HS-5 (cell line): ENCODE measurements at places on chromosomes 16 and 17.

GRCh38 chr17:77291591-77292386 lies 151.0 kb downstream of the SEC14L1 start:
- no peak for DNase-seq

- peak; percentile 35 for DNase-seq
These were observed 69.2 kb downstream of the MAP2K4 start for GRCh38 chr17:12089809-12090384.

GRCh38 chr16:71311553-71312158 lies 22.5 kb upstream of the CMTR2 start:
- DNase-seq = no peak

GRCh38 chr17:28120766-28121165 lies 78.3 kb downstream of the NLK start:
- no peak for DNase-seq

DNA sequence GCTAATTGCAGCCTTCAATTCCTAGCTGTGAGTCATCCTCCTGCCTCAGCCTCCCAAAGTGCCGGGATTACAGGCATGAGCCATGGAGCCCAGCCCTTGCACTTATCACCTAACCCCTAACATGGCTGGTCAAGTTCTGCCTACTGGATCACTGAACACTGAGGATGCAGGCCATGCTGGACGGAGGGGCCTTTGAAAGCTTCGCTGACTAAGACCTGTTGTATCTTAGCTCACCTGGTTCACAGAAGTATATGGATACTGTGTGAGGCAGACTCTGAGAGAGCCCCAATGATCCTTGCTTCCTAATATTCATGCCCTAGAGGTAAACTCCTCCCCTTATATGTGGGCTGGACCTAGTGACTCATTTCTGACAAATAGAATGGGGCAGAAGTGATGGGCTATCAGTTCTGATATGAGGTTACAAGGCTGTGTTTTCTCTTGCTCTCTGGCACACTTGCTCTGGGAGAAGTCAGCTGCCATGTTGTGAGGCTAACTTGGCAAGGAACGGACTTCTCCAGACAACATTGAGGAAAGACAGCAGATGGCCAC lies 11.7 kb upstream of the TMIGD1 start:
- DNase-seq = no peak

DNA sequence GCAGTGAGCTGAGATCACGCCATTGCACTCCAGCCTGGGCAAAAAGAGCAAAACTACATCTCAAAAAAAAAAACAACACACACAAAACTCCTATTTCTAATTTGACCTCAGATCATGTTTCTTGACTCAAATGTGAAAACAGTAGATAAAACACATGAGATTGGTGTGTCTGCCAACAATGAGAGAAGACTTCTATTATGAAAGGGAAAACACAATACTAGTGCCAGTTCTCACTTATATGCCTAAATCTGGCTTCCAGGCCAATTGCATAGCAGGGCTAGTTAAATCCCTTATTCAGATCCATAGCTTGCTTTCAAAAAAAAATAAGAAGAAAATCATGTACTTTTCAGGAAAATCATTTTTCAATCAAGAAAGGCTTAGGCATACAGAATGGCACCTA lies 39.4 kb downstream of the AP1G1 start:
- no peak for DNase-seq

DNA sequence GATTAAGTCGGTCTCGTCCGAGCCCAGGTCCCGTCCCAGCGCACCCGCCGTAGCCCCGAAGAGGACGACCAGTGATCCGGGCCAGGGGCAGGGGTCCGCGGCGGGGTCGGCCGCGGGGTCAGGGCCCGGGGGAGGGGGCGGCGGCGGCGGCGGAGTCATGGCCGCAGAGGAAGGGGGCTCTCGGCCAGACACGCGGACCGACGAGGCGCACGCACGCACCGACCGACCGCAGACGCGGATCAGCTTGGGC lies at the start of gene ESRP2:
Gene ESRP2 (minus strand): TSS at position 241 of the 250 bp plus-strand sequence. CDS start 82 bp downstream, at position 159.
- DNase-seq = no peak

GRCh38 chr16:65884018-65884417 lies 482.5 kb upstream of the CDH5 start:
- DNase-seq = peak; percentile 85

- no peak for DNase-seq
These were observed 12.8 kb downstream of the RAB11FIP4 start for GRCh38 chr17:31404028-31404949.

DNA sequence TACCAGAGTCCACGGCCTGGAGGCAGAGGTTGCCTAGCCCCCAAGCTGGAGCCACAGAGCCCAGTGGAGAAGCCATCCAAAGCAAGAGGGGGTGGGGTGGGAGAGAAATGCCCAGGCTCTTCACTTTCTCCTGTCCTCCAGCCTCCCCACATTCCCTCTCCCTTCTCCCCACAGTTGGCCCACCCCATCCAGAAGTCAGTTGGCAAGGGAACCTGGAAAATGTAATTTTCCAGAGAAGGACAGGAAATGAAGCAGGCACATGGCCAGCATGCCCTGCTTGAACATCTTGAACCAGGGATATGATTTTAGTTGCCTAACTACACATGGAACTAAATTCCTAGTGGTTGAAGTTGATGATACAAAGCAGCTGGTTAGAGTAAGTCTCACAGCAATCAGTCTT lies 73.3 kb upstream of the IRX6 start:
- no peak for DNase-seq

- DNase-seq = no peak
These were observed 1.3 kb downstream of the CNGB1 start for GRCh38 chr16:57969451-57970123.

DNA sequence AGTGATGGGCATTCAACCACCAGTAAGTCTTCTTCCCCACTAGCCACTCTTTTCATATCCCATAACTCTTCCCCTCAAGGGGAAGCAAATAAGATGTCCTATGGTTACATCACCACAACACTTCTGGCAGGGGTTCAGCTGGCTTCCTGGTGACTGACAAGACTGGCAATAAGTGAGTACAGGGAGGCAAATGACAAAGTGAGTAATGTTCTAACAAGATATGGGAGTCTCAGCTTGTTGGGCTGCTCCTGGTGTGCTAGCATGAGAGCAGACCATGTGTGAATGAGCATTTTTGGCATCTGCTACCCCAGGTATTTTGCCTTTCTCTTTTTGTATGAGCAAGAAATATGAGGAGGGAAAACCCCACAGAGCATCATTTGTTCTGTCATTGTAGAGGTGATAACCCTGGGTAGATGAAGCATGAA lies 9.9 kb downstream of the TMIGD1 start:
- no peak for DNase-seq

DNA sequence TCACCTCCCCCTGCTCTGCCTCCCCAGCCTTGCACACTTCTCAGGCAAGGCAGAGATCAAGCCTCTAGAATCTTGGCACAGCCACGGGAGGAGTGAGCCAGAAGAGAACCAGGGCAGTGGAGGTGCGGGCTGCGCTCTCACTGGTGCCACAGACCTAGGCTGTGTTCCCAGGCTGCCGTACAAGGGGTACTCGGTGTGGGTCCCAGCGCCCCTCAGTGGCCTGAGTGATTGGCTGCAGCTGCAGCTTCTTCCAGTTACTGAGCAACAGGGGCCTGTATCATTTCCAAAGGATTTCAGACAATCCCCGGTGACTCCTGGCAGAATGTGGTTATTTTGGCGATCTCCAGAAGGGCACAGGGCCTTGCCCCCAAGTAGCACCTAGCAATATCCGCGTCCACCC lies 1852.1 kb downstream of the TP53TG3F start:
- no peak for DNase-seq

DNA sequence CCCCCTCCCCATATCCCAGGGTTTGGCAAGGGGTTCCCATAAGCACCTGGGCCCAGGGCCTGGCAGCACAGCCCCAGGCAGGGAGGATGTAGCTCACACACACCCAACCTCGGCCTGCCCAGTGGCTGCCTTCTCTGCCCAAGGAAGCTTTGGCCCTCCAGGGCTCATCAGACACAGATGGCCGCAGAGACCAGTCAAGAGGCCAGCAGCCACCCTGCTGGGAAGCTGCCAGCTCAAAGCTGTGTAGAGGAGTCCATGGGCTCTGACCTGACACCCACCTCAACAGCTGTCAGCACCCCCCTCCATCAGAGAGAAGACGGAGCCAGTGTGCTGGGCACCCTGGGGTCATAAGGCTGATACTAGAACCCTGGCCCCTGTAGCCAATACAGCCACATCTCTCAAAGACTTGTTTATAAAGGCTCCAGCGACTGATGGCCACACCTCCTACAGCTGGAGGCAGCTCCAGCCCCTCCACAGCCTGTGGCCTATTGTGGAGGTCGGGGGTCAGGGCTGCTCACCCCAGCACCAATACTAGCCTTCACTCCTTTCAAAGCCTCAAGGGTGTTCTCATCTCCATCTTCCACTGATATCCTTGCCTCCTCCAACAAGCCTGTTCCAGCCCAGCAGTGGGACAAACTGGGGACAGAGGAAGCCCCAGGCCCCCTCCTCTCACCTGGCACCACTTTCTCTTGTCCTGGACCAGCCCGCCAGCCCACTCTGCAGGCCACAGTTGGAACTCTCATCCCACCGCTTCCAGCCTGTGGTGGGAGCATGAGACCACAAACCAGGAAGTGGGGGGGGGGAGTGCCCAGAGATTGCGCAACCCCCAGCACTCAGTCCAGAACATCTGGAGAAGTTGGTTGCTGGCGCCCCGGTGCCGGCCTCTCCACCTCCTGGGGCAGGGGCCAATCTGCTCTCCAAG lies 2.2 kb upstream of the MPG start:
- DNase-seq = no peak

DNA sequence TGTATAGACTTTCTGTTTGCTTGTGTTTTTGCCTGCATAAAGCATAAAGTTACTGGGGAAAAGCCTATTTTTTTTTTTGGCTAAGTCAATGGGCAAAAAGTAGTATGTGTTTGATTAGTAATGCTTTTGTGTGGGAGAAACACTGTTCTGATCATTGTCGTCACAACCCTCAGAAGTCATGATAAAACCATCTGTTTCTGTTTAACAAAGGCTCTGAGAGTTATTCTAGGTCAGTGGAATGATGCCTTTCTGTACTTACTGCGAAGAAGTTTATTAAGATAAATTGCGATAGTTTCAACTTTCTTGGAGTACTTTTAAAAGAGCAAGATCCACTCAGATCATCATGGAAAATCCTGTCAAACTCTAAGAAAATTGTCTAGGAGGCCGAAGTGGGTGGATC lies 80.9 kb downstream of the PRKCA start:
- DNase-seq = peak; percentile 63

DNA sequence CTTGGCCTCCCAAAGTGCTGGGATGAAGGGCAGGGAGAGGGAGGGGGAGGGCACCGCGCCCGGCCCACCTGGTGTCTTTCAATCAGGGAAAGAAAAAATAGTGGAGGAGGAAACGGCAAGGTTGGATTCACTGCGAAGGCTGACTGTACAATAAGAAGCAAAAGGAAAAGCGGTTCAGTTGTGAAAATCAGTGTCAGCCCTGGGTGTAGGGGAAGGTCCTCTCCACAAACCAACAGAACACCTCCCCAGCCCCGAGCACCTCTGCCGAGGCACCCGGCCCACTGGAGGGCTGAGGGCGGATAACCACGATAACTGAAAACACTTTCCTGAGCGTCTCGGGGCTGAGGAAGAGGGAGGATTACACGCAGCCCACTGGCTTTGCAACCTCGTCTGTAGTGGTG lies 1.4 kb upstream of the SPG7 start:
- no peak for DNase-seq

DNA sequence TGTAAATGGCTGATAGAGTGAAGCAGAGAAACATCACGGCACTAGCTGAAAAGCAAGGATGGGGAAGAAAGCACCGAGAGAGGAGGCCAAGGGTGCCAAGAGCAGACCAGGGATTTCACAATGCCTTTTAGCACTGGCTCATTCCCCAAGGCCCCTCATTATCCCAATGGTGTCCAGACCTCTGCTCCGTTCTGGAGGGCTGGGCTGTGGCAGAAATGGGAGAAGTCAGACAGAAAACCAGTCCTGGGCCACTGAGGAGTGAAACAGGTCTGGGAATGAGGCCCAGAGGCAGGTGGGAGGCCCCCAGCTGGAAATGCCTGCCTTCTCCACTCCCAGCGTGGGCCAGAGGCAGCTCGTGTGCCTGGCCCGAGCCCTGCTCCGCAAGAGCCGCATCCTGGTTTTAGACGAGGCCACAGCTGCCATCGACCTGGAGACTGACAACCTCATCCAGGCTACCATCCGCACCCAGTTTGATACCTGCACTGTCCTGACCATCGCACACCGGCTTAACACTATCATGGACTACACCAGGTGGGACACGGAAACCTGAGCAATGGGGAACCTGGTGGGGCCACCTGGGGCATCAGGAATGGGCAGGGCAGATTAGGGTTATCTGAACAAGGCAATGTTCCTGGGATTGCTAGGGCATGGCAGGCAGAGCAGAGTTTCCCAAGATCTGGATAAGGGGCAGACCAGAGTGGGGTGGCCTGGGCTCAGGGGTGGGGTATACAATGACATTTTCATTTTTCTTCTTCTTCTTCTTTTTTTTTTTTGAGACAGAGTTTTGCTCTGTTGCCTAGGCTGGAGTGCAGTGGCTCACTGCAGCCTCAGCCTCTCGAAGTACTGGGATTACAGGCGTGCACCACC lies 20.3 kb downstream of the ANKRD40 start:
- no peak for DNase-seq

- no peak for DNase-seq
These were observed 218.1 kb upstream of the FOXF1 start for GRCh38 chr16:86292171-86292775.

DNA sequence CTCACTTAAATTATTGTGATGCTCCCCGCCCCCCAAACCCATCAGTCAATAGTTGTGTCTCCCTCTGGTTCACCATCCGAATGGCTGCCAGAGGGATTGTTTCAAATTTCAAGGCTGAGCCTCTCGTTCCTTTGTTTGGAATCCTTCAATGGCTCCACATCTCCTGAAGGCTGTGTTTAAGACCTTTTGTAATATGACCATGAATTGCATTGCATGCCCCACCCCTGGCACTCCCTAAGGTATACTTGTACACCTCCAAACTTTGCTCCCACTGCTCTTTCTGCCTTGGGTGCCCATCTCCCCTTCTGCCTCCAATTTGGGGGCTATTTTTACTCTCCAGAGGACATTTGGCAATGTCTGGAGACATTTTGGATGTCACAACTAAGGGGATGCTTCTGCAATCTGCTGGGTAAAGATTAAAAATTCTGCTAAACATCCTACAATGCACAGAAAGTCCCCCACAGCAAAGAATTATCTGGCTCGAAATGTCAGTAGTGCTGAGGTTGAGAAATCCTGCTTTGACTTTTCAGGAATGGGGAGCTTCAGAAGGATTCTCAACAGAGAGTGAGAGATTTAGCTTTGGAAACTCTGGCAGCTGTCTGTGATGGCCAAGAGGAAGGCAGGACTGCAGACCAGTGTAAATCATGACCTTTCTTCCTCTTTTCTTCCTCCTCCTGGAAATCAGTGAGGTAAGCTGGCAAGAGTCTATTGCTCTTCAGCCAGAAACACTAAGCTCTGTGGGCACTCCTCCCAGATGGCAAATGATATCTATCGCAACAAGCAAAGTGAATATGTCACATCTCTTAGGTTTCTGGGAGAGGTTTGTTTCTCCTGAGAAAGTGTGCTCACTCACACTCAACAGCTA lies 8.7 kb upstream of the IL4R start:
- DNase-seq = no peak

DNA sequence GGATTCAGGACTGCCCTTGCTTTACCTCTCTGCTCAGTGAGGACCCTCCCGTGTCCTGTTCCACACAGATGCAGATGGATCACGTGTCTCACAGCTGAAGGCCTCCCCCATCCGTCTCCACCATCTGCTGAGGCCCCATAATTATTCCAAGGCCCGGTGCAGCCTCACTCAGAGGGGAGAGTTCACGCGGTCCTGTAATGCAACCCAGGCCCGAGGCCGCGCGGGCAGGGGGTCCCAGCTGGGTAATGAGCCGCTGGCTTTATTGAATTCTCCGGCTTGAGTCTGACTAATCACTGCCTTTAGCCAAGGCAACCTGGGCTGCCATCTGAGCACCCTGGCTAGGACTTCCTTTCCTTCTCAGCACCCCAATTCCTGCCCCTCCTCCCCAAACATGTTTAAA lies 4.4 kb upstream of the WFIKKN2 start:
- no peak for DNase-seq

GRCh38 chr17:72715906-72716572 lies 376.4 kb downstream of the SLC39A11 start:
- peak; percentile 91 for DNase-seq
